ENCODE measurements at places on chromosomes 3 and 15. TPM values are rescaled to one million over a fixed set of nuclear protein-coding genes. Genes with fewer than 3 reads are reported as not detected.

SOX14 gene
- polyA plus RNA-seq = not detected

SLC51B gene
- not detected for polyA plus RNA-seq

ROPN1 gene
- polyA plus RNA-seq = not detected

OXSR1 gene
- polyA plus RNA-seq = 15.5 TPM

PATL2 gene
- 27.5 TPM for polyA plus RNA-seq

IGSF11 gene
- polyA plus RNA-seq = not detected

MNS1 gene
- 0.98 TPM for polyA plus RNA-seq

HDC gene
- 0.20 TPM for polyA plus RNA-seq

TTC23 gene
- polyA plus RNA-seq = not detected

GHSR gene
- polyA plus RNA-seq = not detected

STRIT1 gene
- polyA plus RNA-seq = not detected

ZWILCH gene
- 10.6 TPM for polyA plus RNA-seq

Measured in naive B cell (primary cell).